Islet precursor cell (in vitro differentiated cells): ENCODE measurements at places on chromosomes 16 and 17.

GRCh38 chr16:69036399-69037091 lies 68.9 kb upstream of the HAS3 start:
- DNase-seq, result no peak

DNA sequence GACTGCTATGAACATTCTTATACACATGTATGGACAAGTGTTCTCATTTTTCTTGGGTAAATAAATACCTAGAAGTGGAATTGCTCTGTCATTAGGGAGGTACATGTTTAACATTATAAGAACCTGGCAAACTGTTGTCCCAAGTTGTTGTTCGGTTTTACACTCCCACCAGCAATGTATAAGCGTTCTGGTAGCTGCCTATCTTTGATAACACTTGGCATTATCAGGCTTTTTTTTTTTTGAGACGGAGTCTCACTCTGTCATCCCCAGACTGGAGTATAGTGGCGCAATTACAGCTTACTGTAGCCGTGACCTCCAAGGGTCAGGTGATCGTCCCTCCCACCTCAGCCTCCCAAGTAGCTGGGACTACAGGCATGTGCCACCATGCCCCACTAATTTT lies 16.3 kb downstream of the ATAD5 start:
- DNase-seq, result no peak

GRCh38 chr17:2989855-2990254 lies 73.6 kb downstream of the OR1D5 start:
- DNase-seq, result peak; percentile 1

- no peak for DNase-seq
Measured at GRCh38 chr16:59163371-59164055, 429.4 kb upstream of the GOT2 start.

GRCh38 chr16:49355933-49356665 lies 17.5 kb upstream of the C16orf78 start:
- no peak for DNase-seq

GRCh38 chr16:19485611-19486010 lies 36.3 kb downstream of the GDE1 start:
- DNase-seq, result no peak

DNA sequence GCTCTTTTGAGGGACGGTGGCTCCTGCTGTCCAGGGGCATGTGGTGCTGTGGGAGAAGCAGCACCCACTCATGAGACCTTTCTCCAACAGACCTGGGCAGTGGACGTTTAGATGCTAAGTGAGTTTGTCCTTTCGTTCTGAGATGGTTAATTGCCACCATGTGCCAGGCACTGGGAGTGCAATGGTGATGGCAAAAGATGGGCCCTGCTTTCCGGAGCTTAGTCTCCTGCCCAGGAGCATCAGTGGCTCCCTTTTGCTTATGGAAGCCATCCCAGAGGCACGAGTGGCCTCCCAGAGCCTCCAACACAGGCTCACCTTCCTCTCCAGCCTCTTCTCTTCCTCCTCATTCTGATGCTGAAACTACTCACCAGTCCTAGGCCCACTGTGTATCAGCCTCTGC lies 28.4 kb downstream of the CASKIN2 start:
- DNase-seq, result no peak

GRCh38 chr17:41439375-41439774 lies 1.4 kb downstream of the KRT38 start:
- no peak for DNase-seq

DNA sequence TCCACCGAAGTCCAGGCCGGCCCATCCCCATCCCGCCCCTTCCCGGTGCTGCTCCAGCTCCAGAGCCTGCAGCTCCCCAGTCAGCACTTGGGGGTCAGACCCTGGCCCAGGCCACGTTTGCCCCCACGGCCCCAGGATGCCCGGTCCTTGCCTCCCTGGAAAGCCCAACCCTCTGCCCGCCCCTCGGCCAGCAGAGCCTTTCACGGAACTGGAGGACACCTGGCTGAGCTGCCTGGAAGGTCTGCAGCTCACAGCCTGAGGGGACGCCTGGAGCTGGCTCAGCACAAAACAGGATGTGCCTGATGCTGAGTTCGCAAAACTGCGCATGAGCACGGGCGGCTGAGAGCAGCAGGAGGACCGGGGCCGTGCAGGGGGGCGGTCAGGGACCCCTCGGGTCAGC lies 29.7 kb upstream of the SSTR5 start:
- no peak for DNase-seq

- DNase-seq, result no peak
Measured at GRCh38 chr16:77876776-77877175, 88.4 kb downstream of the VAT1L start.

DNA sequence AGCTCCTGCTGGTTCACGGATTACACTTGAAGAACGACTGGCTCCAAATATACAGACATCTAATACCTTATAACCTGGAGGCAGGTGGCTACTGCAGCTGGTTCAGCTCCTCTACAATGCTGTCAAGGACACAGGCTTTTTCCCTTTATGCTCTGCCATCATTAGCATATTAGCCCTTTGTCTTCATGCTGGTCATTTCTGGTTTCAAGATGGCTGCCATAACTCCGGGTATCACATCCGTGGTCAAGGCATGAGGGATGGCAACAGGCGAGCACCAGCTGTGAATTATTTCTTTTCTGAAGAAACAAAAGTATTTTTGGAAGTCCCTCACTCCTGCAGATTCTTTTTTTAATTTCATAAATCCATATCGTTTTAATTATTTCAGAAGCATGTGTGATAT lies 124.3 kb upstream of the MED13 start:
- no peak for DNase-seq

- no peak for DNase-seq
Measured at GRCh38 chr17:37779554-37779953, 34.7 kb upstream of the HNF1B start.

DNA sequence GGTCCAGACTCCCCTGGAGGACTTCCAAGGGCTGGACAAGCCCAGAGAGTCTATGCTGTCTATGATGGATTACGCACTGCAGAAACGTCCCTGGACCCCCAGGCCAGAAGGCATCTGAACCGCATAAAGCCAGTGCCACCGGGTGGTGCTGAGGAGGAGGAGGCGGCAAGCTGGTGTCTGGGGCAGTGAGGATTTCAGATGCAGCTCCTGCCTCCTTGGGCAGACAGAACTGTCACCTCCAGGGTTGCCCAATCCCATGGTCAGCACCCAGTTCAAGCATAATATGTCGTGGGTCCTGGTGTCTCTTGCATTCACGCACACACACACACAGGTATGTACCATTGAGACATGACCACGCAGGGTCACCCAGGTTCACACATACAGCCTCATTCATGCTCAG lies 25.6 kb downstream of the RAP1GAP2 start:
- DNase-seq, result no peak

GRCh38 chr17:58626905-58627304 lies 64.9 kb downstream of the TEX14 start:
- DNase-seq, result no peak

DNA sequence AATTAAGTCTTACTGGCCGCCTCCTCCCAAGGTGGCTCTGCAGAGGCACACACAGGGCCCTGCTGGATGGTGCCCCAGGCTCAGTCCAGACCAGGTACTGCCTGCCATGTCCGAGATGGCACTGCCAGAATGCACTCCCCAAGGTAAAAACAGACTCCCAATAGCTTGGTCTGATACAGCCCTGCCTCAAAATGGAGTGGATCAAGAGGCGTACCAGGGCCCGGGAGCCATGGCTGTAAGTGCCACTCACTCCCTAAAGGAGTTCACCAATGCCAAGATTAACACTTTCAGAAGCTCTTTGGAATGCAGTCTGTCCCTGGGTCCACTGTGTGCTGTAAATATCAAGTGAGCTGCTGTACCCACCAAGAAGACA lies 576 bp upstream of the MYO18A start:
- no peak for DNase-seq

GRCh38 chr16:75012380-75013081 lies 13.7 kb downstream of the ZNRF1 start:
- no peak for DNase-seq

DNA sequence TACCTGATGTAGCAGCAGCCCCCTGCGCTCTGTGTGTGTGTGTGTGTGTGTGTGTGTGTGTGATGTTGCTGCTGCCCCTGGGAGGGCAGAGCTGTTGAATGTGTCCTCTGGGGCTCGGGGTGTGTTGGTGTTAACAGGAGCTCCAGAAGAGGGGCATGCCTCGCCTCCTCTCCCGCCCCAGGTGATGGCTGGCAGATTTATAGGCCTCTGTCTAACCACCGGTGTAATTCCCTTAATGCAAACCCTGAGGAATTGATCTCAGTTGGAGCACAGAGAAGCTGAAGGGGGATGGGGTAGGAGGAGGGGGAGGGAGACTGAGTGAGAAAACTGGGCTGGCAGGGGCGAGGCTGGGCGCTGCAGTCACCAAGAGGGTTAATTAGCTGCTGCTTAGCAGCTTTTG lies 10.0 kb downstream of the CACNA1G start:
- no peak for DNase-seq

DNA sequence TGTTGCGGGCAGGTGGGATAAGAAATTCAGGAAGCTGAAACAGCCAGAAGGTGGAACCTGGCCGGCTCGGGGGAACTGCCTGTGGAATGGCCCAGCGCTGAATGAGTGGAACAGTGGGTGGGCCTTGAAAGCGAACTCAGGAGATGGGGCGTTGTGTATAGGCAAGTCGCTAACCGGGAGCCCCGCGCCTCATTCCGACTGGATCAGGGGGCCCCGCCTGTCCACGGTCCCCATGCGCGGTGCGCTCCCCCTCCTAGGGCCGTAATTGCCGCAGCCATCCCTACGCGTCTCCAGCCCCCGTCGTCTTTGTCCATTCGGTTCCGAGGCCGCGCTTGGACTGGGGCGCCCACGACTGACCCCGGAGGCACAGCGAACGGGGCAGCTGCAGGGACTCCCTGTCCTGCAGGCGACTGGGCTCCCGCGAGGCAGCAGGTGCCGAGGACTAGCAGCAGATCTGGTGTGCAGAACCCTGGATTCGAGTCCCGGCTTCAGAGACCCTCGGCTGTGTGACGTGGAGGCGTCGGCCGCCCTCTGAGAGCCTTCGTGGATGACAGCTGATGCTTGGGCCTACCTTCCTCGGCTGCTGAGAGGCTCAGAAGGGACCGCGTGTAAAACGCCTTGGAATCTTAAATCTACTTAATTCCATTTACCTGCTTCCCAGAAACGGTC lies 10.9 kb upstream of the CA4 start:
- no peak for DNase-seq

DNA sequence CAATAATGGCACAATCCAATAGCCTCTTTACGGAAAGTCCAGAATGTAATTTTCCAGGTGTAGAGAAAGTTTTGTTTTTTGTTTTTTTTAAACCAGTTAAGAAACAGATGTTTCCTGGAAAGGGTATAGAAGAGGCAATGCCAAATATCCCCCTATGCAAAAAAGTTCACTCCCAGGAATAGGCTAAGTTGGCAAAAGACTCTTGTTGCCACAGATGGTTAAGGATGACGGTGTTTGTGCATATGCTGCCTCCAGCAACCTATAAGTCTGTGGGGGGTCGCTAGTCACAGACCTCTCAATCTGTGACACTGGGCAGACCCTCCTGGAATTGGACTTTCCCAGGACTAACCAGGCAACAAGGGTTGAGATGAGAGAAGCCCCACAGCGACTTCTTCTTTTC lies 20.9 kb upstream of the HP start:
- DNase-seq, result peak; percentile 12

DNA sequence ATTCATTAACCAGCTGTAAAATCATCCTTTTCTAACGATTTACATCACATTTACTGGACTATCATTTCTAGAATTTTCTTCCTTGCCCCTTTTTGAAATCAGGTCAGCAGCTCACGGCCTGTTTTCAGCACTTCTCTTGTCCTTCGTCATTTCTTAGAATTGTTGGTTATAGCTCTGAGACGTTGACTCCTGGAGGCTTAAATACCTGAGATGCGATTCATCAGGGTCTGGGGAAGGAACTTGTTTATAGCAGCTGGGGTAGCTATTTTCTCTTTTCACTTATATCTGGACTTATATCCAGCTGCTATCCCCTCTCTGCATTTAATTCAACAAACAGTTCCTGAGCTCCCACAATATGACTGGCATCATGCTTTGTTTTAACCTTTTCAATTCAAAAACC lies 338.7 kb upstream of the TNRC6C start:
- no peak for DNase-seq

GRCh38 chr17:17437461-17437860 lies 39.3 kb upstream of the MED9 start:
- peak; percentile 55 for DNase-seq

- DNase-seq, result no peak
Measured at GRCh38 chr17:58253082-58253481, 14.7 kb downstream of the LPO start.

DNA sequence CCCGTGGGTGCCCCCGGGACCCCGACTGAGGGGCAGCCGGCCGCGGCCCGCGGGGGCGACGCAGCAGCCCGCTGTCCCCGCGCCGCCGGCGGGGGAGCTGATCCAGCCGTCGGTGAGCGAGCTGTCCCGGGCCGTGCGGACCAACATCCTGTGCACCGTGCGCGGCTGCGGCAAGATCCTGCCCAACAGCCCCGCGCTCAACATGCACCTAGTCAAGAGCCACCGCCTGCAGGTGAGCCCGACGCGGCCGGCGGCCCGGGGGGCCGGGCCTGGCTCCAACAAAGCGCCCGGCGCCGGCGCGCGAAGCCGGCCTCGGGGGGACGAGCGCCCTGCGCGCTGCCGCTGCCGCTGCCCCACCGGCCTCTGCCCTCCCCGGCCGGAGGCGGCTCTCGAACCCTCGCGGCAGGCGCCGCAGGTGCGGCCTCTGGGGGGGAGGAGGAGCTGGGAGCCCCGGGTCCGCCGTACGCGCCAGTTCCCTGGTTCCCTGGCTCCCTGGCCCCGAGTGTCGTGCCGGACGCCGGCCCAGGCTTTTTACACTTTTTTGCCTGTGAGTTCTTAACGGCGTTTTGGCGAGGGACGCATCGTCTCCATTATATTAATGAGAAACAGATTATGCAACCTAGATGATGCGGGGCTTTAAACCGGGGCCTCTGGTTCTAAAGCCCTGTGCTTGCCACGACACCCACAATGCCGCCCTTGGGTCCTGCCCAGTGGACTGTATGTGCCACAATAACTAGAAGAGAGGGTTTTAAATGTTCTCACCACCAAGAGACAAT lies 521 bp downstream of the ATMIN start:
- peak; percentile 61 for DNase-seq

- peak; percentile 92 for DNase-seq
Measured at GRCh38 chr16:29877266-29877961, 14.4 kb upstream of the CDIPT start.

GRCh38 chr17:77734371-77735080 lies 224.0 kb upstream of the TNRC6C start:
- peak; percentile 90 for DNase-seq

- DNase-seq, result no peak
Measured at GRCh38 chr17:4152471-4152870, 9.5 kb downstream of the CYB5D2 start.

DNA sequence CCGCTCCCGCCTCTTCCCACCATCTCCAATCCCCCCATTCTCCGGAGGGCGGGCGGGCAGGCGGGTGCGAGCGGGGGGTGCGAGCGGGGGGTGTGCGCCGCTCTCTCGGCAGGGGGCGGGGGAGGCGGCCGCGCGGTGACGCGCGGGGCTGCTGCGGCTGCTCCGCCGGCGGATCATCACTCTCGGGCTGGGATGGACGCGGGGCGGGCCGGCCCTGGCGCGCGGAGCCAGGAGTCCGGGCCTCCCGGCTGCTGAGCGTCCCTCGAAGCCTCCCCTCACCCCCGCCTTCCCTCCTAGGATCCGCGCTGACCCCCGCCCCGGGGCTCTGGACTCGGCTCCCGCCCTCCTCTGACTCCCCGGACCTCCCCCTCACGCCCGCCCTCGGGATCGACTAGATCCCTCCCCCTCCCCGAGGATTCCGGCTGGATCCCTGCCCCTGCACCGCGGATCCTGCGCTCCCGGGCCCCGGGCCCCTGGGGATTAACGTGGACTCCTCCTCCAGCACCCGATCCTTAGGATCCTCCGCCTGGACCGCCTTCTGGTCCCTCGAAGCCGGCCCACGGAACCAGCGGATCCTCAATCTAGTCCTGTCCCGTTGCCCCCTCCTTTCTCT lies 946 bp upstream of the TMEM256 start:
- DNase-seq, result peak; percentile 81
